ENCODE measurements at places on chromosomes 12 and 14. TPM values are rescaled to one million over a fixed set of nuclear protein-coding genes. Genes with fewer than 3 reads are reported as not detected.

Gene ADAM21
- total RNA-seq: 0.33 TPM

DNA sequence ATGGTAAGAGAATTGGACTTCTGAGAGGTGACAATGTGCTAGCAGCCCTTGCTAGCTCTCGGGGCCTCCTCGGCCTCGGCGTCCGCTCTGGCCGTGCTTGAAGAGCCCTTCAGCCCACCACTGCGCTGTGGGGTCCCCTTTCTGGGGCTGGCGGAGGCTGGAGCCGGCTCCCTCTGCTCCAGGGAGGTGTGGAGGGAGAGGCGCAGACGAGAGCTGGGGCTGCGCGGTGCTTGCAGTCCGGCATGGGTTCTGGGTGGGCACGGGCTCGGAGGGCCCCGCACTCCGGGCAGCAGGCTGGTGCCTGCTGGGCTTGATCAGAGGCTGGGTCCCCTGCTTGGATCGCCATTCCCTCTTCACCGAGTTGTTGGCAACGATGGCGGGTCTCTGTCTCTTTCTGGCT, 226.4 kb upstream of the AMIGO2 start:
- DNase-seq: no peak

GRCh38 chr14:56774503-56774902, 35.8 kb downstream of the OTX2 start:
- DNase-seq: no peak

DNA sequence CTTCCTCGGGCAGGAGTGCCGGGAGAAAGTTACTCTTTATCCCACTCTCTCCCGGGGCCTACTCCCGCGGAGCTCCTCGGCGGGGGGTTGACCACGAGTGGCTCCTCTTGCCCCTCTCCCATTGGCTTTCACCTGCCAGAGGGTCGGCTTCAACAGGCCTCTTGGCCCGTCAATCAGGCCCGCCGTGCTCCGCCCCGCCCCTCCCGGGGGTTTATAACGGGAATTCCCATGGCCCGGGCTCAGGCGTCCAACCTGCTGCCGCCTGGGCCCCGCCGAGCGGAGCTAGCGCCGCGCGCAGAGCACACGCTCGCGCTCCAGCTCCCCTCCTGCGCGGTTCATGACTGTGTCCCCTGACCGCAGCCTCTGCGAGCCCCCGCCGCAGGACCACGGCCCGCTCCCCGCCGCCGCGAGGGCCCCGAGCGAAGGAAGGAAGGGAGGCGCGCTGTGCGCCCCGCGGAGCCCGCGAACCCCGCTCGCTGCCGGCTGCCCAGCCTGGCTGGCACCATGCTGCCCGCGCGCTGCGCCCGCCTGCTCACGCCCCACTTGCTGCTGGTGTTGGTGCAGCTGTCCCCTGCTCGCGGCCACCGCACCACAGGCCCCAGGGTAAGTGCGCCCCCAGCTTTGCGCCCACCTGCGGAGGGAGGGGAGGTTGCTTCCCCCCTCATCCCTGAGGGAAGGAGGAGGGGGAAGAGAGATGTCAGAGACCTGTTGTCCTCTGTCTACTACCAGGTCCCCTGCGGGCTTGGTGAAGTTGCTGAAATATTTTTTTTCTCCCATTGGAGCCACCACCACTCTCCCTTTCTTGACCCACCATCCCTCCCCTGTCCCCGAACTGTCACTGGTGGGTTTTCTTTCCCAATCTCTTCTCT, at the start of gene SMOC1:
SMOC1 (plus strand) TSS at position 242 of the 869 bp plus-strand sequence; CDS start at position 505, 263 bp downstream.
- DNase-seq: peak; percentile 43
